Islet precursor cell (in vitro differentiated cells): ENCODE measurements at places on chromosomes 1 and 21.

DNA sequence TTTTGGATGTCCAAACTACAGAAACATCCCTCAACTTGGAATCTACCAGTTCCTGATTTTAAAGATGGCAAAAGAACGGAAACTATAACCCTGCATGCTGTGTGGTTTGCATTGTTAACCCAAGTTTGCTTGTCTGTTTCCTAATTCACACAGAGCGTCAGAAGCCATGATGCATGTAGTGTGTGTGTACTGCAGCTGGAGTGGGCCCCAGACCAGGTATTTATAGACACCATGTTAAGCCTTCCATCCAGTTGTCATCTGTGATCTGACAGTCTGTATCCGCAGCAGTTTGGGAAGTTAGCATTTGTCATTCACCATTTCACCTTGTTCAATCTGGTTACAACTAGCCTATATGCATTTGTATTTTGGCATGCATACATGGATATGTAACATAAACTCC, 27.7 kb upstream of the PLEKHM2 start:
- no peak for DNase-seq

DNA sequence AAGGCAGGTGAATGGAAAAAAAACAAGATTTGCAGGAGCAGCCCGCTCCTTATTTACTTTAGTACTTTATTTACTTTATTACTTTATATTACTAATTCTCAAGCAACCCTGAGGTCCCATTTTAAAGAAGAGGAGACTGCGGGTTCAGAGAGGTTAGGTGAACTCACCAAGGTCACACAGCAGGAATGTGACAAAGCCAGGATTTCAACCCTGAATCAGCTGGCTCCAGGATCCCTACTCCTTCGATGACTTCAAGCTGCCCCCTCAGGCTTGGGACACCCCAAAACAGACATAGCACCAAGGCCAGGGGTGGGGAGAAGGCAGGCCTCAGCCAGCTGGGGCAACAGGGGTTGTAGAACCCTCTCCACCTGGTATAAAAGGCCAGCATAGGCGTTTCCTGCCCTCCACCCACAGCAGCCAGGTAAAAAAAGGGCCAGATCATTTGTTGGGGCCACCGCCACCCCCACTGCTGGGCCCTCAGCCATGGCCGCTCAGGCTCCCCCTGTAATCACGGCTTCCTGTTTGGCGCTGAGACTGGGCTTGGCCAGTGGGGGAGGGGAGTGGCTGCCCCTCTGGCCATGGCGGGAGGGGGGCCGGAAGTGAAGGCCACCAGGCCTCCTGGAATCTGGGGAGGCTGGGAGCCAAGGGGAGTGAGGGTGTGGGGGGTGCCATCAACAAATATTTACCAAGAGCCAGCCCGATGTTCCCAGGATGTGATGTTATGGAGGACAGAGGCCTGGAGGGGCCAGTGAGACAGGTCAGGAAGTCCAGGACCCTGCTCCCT, 6.6 kb downstream of the SDC3 start:
- DNase-seq = no peak

DNA sequence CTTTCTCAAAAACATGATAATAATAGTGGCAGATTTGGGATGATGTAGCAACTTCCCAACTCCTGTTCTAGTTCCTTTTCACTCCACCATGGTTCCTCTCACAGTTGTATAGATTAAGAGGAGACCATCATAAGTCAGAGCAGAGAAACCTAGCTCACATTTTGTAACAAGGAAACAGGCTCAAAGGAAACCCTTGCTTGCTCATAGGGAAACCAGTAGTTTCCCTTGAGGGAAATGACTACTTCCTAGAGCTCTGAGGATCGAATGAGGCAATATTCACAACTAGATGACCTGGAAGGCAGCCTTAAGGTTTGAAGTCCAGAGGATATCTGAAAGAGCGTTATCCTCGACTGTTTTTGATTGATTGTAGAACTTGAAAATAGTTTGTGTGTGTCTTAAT, 76.1 kb upstream of the C8B start:
- no peak for DNase-seq

DNA sequence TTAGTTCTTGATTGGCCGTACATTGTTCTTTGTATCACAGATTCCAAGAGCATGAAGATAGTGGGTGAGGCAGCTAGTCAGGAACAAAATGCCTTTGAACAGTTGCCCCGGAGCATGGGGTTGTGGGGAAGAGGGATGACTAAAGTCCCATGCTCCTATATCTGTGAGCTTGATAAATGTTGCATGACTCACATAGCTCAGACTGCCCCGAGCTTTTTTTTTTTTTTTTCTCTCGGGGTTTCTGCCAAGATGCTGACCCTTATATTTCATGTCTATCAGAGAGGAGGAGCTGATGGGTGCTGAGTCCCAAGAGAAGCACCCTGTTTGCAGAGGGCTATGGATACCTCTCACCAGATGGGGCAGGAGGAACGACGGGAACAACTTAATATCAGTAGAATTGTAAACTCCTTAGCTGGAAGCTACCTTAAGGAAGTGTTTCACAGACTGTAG, 40.6 kb downstream of the SRRM1 start:
- peak; percentile 94 for DNase-seq

- DNase-seq = no peak
Measured at GRCh38 chr1:23441446-23442148, 17.0 kb upstream of the TCEA3 start.
